ENCODE measurements at places on chromosomes 5 and 9.

- DNase-seq, result no peak
Observed at GRCh38 chr9:129885018-129885669, 49.9 kb downstream of the USP20 start.

DNA sequence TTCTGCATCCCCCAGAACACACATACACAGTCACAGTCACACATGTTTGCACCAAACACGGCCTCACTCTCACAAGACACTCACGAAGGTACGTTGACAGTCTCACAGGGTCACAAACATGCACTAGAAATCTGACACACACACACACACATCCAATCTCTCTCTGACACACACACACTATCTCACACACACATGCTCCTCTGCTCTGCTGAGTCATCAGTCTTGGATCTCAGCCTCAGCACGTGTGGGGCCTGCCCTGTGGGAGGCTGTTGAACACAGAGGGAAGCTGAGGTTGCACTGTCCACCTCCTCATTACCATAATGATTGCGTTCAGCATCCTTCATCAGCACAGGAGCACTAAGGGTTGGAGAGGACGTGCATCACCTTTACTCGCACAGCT is 188.8 kb downstream of the MTRR start:
- DNase-seq, result no peak

- no peak for DNase-seq
Observed at GRCh38 chr5:159805021-159805420, 111.3 kb upstream of the ADRA1B start.

GRCh38 chr5:6361101-6361500 is 17.2 kb downstream of the MED10 start:
- DNase-seq, result no peak

- DNase-seq, result no peak
Observed at GRCh38 chr5:66987949-66988838, 208.4 kb downstream of the CD180 start.

DNA sequence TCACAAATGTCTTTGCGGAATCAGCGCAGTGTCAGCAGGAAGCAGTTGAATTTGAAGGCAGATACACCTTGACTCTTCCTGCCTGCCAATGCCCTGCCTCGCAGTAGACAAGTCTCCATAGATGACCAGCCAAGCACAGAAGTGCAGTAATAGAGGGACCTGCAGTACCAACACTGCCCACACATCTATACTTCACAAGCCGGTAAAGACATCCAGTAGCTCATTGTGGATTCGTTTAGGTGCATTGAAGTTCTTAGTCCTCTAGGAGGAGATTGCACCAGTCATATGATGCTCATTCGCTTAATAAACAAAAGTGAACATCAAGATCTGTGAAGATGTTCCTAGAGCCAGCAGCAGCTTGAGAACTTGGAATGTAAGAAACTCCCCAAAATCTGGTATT is 7.1 kb upstream of the IFNA2 start:
- no peak for DNase-seq

DNA sequence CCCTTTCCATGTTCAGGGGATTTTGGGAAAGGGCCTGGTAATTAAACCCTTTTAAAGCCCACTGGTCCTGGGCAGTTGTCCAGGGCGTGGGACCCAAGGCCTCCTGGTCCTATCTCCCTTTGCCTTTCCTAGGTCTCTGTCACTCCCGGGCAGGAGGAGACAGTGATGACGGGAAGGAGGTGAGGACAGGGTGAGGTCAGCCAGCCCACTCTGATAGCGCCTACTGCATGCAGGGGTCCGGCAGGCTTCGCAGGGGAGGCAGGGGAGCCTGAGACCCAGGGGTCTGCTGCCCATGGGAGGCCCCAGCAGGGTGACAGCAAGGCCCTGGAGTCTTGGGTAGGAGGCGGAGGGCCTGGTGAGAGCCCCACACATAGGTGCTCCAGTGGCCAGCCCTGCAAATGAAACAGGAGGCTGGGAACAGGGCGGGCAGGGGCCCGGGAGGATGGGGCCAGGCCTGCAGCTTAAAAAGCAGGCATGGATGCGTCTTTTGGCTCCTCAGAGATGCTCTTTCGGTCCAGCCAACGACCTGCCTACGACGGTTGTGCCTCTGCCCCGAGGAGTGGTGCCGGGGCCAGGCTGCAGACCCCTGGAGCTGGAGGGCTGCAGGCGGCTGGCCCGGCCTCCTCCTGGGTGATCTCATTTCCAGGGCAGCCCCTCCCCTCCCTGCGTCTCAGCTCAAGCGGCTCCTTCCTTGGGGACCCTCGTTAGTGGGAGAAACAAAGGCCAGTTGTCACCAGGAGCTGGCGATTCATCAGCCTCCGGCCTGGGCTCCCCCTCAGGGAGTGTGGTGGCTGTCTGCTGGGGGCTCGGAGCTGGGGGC is 6.7 kb upstream of the RXRA start:
- no peak for DNase-seq

- no peak for DNase-seq
Observed at GRCh38 chr9:96022445-96023051, 147.1 kb downstream of the ERCC6L2 start.

DNA sequence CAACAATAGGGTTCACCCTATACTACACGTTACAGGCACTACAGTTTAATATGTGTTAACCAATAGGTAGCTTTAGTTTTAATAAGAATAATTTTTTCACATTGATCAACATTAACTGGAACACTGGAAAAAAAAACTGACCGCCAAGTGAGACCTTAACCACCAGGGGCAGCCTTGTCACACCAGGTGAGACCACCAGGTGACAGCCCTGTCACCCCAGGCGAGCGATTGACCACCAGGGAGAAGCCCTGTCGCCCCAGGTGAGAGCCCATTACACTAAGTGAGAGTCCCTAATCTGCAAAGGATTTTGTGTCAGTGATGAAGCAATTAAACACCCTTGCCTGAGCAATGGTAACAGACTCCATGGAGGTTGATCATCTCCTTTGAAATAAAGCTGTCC is 75.4 kb upstream of the SYK start:
- DNase-seq, result no peak

- no peak for DNase-seq
Observed at GRCh38 chr9:6186691-6187090, 28.9 kb upstream of the IL33 start.

DNA sequence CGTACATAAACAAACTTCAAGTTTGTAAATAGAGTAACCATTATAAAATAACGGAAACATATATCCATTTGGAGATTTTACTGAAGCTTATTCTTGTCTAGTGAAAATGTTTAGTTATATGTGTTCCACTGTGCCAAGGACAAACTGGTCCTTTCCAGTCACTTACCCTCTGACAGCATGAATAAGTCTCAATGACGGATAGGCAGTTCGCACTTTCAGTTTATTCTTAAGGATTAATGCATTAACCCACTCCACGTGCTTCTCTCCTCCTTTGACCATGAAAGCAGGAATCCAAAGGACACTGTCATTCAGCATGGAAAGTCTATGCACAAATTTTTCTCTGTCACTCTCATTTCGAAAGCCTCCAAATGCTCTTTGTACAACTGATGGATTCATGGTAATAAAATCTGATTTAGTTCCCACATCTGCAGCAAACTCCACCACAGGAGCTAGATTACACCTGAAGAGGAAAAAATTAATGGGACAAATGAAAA is 47.1 kb downstream of the ST8SIA4 start:
- DNase-seq, result no peak

- DNase-seq, result no peak
Observed at GRCh38 chr5:176959051-176959450, 47.5 kb downstream of the UIMC1 start.

- DNase-seq, result no peak
Observed at GRCh38 chr9:21552244-21553170, 70.4 kb upstream of the IFNE start.

DNA sequence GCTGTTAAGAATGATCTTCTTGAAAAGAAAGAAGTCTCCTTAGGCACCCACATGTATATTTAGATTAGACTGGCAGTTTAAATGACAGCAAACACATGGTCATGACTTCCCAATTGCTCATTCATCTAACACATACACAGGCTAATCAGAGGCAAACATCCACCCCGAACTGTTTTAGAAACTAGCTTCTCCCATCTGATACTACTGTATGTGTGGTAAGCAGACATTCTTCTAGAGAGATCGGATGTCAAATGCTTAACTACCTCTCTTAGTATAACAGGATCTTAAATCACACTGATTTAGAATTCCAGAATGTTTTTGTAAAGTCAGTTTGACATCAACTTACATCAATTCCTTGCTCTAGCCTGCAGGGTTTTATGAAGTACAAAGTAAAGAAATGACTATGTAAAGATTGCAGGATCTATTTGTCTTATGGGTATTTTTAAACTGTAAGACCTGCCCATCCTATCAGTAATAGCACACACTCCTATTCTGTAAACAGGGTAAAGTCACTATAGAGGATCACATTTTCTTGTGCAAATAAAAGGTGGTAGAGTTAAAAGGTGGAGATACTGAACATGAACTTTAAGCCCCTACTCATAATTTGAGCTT is 239.7 kb downstream of the MLLT3 start:
- peak; percentile 41 for DNase-seq

DNA sequence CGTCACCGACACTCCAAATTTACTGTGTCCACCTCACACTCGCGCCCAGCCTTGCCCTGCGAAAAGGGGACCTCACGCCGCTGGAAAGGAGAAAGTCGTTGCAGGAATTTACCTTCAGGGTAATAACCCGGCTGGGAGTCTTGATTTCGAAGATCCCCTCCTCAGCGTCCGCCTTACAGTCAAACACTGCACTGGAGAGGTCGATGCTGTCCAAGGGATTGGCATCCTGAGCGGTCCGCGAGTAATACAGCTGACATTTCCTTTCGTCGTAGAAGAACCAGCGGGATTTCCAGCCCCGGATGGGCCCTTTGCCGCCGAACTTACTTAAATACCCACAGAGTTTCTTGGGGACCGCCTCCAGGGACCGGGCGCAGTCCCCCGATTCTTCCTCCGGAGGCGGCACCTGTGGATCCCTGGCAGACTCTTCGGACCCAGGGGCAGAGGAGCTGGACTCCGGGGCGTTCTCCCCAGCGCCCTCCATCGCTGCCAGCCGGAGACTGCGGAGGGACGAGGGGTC is 330 bp downstream of the TBC1D2 start:
- no peak for DNase-seq

GRCh38 chr5:78983601-78984438 is 1.3 kb downstream of the ARSB start:
- DNase-seq, result no peak

DNA sequence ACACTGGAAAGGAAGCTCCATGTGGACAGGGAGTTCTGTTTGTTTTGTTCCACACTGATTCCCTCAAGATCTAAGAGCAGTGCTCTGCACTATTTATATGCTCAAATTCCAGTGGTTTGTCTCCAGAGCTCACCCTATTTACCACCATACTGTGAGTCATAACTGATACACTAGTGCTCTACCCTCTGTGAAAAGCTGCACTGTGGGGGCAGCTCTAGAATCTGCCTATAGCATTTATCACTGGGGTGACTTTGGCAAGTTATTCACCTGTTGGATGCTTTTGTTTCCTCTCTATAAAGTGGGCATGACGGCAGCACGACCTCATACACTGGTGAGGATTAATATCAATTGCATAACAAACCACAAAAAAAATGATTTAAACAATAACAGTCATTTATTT is 307.8 kb downstream of the NR2F1-AS1 start:
- DNase-seq, result peak; percentile 19

- no peak for DNase-seq
Observed at GRCh38 chr9:83622939-83623678, at the start of gene IDNK. TSS of gene IDNK (plus strand) at chr9:83623143. CDS start at chr9:83623172, 29 bp downstream.

DNA sequence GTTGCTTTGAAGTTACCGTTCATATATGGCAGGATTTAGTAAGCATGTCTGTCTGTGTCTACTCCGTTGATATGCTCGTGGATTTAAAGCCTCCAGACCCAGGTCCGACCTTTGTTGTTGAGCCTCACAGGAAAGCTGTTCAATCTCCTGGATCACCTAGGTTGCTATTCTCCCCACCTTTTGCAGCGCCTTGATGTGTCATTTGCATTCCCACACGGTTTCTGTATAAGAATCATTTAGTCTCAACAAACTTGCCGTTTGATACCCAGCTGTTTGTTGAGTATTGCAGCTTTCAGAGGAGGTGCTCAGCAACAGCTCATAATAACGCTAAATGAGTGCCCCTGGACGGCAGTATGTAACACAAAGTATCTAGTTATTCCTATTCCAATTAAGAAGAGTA is 1.2 kb upstream of the ADGRV1 start:
- no peak for DNase-seq

GRCh38 chr5:173029499-173029921 is 26.6 kb upstream of the CREBRF start:
- no peak for DNase-seq

- DNase-seq, result no peak
Observed at GRCh38 chr9:111483439-111483857, 735 bp downstream of the ECPAS start.

- no peak for DNase-seq
Observed at GRCh38 chr5:79456890-79457583, 56.9 kb downstream of the HOMER1 start.

DNA sequence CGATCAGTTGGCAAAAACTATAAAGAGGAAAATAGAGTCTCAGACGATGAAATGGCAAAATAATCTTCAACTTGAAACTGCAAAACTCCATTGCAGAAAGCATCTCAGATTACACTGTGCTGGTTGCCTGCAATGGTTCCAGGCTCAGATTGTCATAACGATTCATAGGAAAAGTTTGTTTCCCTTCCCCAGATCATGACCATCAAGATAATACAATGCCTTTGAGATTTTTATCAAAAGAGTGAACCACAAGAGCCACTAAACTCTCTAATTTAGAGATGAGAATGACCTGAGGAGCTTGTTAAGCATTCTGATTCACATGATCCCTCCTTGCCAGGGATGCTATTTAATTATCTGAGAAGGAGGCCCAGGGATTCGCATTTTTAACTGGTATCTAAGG is 52.6 kb upstream of the ITGA1 start:
- DNase-seq, result no peak

- DNase-seq, result peak; percentile 87
Observed at GRCh38 chr9:37486616-37487548, 1.1 kb downstream of the POLR1E start.

- no peak for DNase-seq
Observed at GRCh38 chr9:18456624-18457237, 17.2 kb upstream of the ADAMTSL1 start.

DNA sequence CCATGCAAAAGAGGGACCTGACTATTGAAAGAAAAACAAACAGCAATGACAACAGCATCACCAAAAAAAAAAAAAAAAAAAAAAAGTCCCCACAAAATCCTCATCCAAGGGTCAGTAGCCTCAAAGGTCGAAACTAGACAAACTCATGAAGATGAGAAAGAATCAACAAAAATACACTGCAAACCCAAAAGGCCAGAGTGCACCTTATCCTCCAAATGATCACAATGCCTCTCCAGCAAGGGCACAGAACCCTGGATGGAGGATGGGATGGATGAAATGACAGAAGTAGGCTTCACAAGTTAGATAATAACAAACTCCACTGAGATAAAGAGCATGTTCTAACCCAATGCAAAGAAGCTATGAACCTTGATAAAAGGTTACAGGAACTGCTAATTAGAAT is 250.4 kb upstream of the GRAMD2B start:
- DNase-seq, result no peak

DNA sequence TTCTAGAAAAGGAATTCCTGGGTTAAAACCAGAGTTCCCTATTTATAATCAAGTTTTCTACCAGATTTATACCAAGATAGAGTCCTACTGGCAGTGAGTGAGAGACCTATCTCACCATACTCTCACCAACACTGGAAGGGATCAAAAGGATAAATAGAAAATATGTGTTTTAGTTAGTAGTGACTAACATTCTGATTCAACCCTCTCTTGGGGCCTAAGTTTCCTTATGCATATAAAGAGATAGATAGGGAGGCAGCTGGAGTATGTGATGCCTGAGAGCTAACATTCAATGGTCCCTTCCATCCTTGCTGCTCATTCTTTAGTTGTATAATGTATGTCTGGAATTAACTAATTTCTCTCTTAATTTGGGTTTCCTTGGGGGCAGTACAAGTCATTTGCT is 32.0 kb downstream of the CKMT2 start:
- DNase-seq, result peak; percentile 10
